ENCODE measurements at places on chromosomes 4 and X.
A peak's percentile ranks its signal among the peaks of the same experiment; 100 is the strongest.

GRCh38 chr4:10345381-10345784 is 111.8 kb downstream of the ZNF518B start:
- DNase-seq = no peak

- no peak for DNase-seq
These were observed 10.8 kb upstream of the RENBP start for GRCh38 chrX:153955228-153955732.

DNA sequence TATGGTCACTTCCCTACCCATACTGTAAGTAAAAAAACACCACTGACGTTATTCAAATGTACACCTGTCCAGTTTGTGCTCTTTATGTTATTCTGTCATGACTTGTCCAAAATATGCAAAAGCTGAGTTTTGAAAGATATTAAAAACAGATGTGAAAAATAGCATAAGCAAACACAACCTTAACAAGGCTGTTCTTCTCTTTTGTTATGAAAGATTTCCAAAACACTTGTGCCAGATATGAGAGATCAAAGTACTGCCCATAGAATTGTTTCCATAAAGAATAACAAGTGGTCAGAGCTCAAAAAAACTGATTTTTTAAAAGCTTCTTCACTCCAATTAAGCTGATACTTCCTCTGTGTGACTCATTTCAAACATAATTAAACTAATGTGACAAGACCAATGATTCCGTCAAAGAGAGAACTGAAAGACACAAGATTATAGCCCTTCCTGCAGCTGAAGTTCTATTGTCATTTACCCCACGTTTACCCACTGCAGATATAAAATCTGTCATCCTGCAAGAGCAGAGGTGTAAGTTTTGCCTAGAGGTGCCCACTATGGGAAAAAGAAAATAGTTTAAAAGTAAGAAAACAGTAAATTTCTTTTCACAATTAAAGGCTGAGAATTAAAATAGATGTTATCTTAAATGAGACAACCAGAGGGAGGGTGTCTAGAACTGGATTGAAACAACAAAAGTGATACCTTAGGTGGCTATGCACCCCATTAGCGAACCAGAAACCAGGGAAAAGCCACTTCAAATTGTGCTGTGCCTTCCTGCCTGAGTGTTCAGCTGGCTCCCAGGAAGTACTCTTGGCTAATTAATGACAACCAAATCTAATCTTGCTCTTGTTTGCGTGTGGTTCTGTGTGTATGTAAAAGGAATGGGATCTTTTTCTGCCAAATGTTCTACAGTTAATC is 30.1 kb downstream of the RASSF6 start:
- no peak for DNase-seq

DNA sequence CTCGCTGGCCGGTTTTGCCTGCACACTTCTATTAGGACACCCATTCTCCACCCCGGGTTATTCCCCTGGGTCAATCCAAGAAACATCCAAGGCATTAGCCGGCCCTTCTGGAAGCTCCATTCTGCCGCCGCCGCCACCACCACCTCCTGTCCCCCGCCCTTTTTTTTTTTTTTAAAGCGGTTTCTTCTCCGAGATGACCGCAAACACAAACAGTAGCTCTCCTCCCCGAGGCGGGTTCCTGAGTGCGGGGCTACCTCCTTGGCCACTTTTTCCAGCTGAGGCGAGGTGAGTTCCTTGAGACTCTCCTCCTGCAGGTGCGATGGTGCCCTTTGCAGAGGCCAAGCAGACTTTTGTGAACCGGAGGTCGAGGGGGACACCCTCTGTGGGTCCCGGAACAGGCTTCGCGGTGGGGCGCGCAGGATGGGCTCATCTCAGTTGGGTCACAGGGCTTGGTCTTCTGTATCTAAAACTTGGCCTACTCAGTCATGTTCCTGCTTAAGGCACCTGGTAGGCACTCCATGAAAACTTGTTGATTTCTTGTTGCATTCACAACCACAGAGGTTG is 930 bp downstream of the NWD2 start:
- DNase-seq = no peak

DNA sequence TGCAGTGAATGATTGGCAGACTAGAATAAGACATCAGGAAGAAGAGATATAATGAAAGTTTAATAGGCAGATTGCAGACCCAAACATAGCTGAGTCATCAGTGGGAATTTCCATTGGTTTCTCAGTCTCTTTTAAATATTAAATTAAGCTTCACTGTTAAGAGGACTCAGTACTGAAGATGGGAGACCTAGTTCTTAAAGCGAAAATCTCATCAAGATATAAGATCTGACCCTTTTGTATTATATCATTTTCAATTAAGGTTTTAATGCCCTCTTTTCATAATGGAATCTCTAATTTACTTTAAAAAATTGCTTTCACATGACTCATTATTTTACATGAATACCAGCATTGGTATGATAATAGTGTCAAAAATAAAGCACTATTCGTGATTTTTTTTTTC is 168.9 kb upstream of the ATOH1 start:
- DNase-seq = no peak

DNA sequence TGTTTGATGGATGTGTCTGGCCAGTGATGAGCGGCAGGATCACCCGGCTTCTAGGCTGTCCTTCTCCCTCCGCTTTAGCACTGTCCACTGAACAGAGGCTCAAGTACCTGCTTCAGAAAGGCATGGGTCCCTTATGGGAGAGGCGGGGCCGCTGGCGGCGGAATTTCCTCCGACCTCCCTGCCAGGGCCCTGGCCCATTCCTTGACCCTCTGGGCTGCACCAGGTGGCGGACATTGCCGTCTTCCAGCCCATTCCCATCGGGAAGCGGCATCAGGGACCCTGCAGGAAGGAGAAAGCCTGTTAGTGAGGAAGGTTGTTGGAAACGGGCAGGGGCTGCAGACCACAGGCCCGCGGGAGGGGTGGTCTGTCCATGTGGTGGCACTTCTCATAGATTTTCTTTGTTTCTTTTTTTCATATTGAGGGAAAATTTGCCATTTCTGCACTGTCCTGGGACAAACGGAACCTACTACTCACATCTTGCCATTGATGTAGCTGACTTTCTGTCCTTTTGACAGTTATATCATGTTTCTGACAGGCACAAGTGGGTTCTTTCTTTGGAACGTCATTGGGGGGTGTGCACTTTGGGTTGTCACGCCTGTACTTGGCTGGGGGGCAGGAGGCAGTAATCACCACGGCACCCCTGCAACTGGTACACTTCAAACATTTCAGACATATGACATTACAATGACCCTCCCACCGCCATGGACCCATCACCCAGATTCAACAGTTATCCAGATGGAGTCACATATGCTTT is 6.1 kb downstream of the APLN start:
- DNase-seq = no peak

DNA sequence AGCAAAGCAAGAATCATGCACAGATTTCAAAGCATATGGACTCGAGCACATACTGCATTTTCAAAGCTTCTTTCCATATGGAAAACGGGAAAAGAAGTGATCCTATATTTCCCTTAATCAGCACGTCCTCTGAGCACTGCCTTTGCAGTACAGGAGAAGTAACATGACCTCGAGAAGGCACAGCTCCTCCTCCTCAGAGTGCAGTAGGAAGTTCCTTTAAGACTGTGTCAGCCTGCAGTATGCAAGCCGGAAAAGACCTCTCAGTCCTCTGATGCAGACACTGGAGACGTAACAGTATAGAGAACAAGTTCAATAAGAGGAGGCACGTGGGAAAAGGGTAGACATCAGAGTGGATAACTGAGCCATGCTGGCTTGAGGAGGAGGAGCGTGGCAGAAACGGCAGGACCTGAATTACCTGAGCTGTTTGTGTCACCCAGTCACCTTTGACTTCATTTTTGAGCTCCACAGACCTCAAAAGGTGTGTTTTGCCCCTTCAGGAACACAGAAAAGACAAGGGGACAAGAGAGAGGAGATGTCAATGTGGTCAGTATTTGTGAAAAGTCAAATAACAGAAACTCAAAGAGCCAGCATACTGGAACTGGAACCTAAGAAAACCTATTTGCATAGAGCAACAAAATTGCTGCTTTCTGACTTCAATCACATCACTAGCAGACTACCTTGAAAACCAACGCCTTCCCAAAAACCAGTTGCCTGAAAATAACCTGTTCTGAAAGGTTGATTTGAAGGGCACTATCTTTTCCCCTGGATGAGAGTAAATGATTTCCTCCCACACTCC is 20.8 kb downstream of the IRF2 start:
- peak; percentile 64 for DNase-seq

DNA sequence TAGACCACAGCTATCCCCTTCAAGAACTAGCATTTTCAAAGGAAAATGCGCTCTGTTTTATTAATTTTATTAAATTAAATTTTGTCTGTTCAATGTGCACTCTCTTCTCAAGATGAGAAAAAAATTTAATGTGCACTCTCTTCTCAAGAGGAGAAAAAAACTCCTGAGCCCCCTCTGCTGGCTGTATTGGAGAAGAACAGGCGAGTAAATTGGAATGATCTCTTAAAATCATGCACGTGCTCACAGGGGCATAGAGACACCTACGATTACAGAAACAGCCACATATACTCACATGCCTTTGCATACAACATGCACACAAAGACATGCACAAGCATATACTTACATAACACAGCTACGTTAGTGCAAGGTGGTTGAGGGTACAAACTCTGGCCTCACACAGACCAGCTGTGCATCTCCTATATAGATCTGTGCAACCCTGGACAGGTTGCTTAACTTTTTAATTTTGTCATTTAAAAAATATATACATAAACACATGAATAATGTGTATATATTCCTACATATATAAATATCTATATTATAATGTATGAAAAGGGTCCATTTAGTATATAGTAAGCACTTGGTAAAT is 176.2 kb upstream of the CXorf66 start:
- peak; percentile 6 for DNase-seq
